ENCODE measurements at places on chromosomes 16 and 17. TPM values are rescaled to one million over a fixed set of nuclear protein-coding genes. Genes with fewer than 3 reads are reported as not detected.

FOXN1 gene
- total RNA-seq = not detected

CRHR1 gene
- not detected for total RNA-seq

NCBP3 gene
- total RNA-seq = 16.8 TPM

KRT39 gene
- total RNA-seq = not detected

CLDN9 gene
- not detected for total RNA-seq

YBX2 gene
- not detected for total RNA-seq

BCL6B gene
- total RNA-seq = not detected

- DNase-seq = no peak
Observed at GRCh38 chr17:76498876-76499251, 2.4 kb downstream of the RHBDF2 start.

GRCh38 chr17:39928858-39929645, 1.5 kb downstream of the LRRC3C start:
- DNase-seq = no peak

DNA sequence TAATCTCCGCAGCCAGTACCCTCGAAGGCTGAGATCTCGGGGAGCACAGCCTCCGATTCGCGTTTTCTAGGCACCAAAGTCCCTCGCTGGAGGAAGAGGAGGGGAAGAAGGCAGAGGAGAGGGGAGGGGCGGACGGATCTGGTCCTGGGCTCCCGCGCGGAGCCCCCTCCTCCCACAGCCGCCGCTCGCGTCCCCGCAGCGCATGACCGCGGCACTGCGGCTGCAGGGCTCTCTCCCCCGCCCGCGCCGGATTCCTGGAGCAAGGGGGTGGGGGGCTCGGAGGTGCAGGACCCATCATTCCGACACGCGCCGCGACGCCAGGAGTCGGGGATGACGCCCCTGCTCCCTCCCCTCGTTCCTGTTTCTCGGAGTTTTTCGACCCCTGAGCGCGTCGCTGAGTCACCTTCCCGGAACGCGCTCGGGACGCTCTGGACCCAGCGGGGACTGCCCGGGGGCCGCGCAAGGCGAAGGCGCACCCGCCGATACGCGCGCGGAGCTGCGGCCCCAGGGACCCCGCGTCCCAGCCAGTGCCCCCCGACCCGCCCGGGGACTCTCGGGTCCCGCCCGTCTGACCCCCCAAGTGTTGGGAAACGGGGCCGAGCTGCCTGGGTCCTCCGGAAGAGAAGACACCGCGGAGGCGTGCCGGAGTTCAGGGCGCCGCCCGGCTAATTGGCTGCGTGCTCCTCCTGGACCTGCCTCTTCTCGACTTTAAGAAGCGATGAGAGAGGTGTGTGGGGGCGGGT, 1.4 kb upstream of the SPHK1 start:
- peak; percentile 93 for DNase-seq

DNA sequence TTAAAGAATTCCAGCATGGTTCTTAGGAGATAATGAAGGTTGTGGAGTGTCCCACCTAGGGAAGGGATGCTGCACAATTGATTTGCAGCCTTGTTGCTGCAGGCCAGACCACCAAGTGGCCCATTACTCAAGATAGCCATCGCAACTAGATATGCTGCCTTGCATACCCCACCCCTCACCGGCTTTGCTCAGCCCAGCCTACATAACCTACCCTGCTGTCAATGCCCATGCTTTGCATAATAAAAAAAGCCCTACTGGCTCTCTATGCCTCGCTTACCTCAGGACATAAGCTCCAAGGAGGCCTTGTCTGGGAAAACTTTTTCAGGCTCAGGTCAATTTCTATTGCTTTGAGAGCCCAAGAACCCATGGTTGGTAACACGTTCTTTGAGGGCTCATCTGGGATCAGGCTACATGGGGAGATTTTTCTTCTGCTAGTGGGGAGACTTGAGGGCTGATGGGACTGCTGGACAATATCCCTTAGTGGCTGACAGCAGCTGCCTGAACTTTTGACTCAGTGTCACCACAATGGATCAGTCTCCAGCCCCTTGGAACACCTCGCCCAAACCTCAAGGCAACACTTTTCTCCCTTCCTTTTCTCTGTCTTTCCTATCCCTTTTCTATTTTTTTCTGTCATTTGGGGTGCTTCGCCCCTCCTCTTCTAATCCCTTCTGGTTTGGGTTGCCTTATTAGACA, 38.3 kb downstream of the SCPEP1 start:
- DNase-seq = no peak

GRCh38 chr17:7328840-7329373, at the start of gene NEURL4:
TSS of gene NEURL4 (minus strand) at chr17:7329335. CDS start at chr17:7329312, 23 bp downstream.
- peak; percentile 27 for DNase-seq

DNA sequence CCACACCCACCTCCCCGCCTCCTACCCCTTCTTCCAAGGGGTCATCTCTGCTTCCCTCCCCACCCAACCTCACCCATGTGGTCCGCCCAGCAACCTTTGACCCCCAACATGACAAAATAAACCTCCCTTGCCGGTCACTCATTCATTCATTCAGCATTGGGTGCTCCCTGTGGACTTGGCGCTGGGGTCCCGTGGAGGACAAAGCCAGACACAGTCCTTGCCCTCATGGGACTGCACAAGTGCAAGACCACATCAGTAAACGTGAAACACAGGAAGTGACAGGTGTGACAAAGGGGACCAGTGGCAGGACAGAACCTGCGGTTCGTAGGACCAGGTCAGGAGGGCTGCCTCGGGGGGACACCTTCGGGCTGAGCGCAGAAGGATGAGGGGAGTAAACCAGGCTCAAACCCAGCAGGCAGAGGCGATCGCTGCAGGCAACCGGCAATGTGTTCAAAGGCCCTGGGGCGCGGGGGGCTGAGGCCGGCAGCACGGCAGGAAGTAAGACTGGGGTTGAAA, 185.4 kb downstream of the SEC14L1 start:
- peak; percentile 44 for DNase-seq

DNA sequence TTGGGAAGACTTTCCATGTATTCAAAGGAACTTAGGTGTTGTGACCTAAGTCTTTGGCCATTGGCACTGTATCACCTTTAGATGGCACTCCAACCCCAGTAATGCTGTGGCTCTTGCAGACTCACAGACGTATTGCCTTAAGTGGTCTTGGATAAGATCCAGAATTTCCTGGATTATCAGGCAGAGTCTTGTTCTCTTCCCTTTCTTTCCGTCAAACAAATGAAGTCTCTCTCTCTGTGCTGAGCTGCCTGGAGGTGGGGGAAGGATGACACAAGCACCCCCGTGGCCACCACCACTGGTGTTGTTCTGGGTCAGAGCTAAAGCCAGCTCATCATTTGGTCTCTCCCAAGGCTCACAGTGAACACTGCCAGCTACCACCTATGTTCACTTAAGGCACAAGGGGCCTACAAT, 789.9 kb upstream of the KIF2B start:
- DNase-seq = no peak

- DNase-seq = no peak
Observed at GRCh38 chr17:7553356-7553755, 4.5 kb downstream of the TNFSF12 start.

DNA sequence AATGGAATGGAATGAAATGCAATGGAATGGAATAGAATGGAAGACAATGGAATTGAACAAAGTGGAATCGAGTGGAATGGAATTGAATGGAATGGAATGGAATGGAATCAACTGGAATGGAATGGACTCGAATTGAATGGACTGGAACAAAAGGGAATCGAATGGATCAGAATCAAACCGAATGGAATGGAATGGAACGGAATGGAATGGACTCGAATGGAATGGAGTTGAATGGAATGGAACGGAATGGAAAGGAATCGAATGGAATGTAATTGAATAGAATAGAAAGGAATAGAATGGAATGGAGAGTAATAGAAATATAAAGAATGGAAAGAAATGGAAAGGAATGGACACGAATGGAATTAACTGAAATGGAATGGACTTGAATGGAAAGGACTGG, 475.2 kb upstream of the WSB1 start:
- DNase-seq = no peak

GRCh38 chr16:10646581-10647263, 48.0 kb downstream of the TEKT5 start:
- no peak for DNase-seq

DNA sequence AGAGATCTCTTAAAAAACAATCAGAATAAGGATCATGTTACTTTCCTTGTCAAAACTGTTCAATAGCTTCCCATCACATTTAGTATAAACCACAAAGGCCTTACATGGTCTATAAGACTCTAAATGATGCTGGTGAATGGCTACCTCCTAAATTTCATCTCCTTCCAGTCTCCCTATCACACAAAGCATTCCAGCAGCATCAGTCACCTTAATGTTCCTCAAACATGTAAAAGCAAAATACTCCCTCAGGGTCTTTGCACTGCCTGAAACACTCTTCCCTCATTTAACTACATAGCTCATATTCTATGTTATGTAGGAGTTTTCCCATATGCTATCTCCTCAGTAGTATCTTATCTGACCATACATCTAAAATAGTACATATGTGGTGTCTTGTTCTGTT, 53.5 kb upstream of the INTS2 start:
- DNase-seq = no peak

DNA sequence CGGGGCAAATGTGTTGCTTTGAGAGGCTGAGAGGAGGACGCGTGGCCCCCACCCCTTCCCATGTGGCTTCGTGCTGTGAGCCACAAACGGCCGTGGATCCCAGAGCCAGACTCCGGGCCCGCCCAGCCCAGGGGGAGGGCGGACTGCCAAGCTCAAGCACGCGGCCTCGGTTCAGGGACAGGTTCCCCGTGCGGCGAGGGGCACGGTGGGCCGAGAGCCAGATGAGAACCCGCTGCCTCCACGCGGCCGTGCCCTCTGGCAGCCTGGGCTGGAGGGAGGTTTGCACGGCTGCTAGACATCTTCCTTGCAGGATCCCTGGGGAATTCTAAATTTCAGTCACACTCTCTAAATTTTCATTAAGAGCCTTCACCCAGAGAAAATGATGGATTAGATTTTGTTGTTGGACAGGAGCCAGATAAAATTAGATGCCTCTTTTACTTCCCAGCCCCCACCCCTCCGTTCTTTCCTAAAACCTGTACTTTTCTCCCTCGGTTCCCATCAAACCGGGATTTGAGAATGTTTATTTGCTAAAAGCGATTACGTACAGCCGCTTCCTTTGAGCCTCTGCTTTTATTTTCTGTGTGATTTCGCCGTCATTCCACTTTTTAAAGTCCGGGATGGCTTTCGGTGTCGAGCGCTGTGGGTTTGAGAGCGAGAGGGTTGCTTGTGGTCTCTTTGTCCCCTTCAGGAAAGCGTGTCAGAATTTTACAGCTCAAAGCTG, 25.0 kb upstream of the GNG13 start:
- DNase-seq = no peak

- DNase-seq = no peak
Observed at GRCh38 chr16:78396046-78396445, 296.6 kb downstream of the WWOX start.

DNA sequence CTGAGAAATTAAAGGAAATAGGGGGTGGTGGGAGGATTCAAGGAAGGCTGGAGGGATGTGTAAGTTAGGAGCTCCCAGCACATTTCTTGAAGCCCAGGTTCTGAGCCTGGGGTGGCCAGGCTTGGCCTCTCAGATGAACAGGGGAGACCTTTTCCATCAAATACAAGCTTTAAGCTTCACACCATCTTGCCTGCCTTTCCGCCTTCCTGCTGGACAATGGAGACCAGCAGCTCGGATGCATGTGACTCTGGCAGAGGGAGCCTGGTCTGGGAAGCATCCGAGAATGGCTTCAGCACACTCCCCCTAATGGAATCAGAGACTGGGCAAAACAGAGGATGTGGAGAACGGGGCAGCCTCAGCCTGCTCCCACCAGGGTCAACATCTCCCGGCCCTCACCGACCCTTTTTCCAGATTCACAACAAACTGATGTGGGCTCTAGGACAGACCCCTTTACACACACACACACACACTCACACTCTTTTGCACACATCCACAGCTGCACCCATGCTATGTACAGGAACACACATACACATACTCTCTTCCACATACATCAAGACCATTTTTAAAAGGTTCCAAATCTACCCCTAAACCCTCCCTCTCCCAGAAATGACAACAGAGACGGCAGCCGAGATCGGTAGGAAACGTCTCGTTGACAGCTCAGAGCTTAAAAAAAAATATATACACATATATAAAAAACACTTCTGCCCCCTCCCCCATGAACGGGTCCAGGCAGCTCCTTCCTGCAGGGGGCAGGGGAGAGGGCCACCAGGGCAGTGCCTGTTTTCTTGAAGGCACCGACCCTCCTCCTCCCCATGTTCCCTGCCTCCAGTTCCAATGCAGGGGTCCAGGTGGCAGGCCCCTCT, 6.5 kb upstream of the ATXN7L3 start:
- no peak for DNase-seq

- DNase-seq = no peak
Observed at GRCh38 chr17:81333616-81334368, 38.7 kb upstream of the SLC38A10 start.

DNA sequence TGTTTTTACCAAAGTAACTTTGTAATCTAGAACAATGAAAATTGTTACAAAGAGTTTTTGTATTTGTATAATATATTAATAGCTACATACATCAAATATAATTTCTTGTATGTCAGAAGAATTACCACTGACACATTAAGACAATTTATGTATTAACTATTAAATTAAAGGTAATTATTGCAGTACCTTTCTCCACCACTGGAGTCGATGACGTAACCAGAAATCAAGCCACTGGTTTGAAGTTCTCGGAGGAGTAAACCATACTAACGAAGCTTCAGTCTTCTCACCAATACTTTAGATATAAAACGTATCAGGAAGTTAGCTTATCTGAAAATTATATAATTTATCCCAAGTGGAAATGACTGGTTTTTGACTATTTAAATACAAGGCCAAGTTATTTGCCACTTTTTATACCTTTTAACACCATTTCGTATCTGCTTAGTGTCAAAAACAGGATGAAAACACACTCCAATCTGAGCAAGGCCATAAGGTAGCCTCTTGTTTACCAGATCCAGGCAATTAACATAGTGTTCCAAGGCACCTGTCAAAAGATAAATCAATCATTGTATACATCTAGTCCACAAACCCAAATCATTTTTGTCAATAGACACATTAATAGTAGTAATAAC, 4.3 kb downstream of the POLG2 start:
- no peak for DNase-seq

DNA sequence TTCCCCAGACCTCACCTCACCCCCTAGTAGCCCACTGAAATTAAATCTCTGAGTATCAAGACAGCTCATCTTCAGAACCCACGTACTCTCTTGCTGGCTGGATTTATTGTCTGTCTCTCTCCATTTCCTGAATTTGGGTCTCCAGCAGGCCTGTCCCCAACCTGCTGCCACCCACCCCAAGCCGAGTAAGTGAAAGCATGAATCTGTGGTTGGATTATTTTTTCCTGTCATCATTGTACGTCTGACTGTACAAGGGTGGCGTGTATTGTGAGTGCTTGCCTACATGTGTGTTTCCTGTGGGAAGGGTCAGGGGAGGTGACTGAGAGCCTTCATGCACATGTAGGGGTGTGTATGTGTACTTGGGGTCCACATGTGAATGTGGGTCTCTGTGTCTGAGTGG, 5.4 kb downstream of the TNP2 start:
- no peak for DNase-seq
